ENCODE measurements at places on chromosomes 3 and 15. TPM values are rescaled to one million over a fixed set of nuclear protein-coding genes. Genes with fewer than 3 reads are reported as not detected.

DNA sequence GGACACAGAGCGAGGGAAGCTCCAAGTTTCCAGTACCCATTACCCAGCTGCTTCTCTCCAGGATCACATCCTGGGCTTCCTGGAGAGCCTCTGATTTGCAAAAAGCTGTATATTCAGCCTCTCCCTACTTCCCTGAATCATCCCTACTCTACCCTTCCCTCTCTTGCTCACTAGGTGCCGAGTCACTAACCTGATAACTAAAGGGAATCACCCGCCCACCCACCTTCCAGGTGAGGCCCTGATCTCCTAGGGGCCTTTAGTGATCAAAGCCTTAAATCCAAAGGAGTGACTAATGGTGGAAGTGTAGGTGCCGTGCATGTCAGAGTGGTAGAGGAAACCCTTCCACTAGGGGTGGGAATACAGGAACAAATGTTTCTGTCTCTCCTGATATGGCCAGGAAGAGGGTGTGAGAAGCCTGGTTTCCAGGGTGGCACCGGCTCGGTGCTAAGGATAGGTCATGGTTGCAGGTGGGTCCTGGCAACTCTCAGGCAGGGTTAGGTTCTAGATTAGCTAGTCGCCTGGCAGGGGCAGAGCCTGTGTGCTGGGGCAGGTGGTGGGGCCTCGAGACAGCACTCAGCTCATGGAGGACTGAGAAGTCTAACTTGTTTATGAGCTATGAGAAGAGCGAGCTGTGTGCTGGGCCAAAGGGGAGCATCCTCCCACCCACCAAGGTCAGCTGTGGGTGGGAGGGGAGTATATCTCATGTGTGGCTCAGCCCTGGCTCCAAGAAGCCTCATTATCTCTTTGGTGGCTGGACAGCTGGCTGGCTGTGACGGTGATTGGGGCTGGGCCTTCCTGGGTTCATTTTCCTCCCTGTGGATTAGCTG, 10.1 kb downstream of the SEMA7A start:
- DNase-seq = no peak
- H3K36me3 ChIP-seq = no peaks in the 10 kb centered on the region
- no peak overlapping the region for H3K4me3 ChIP-seq
- H3K27ac ChIP-seq = no peak overlapping the region
- H3K4me1 ChIP-seq = no peaks in the 10 kb centered on the region

DNA sequence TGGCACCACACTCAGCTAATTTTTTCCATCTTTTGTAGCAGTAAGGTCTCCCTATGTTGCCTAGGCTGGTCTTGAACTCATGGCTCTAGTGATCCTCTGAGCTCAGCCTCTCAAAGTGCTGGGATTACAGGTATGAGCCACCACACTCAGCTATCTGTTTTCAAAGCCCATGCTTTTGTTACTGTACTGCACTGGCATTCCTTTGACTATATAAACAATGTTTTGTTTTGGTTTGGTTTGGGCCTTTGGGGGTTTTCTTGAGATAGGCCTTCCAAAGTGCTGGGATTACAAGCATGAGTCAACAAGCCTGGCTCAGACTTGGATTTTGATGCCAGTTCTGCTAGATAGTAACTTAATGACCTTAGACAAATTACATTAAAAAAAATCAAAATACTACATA, 89.7 kb upstream of the GK5 start:
- H3K27me3 ChIP-seq = no peaks in the 10 kb centered on the region
- no peaks in the 10 kb centered on the region for H3K4me1 ChIP-seq
- DNase-seq = no peak

DNA sequence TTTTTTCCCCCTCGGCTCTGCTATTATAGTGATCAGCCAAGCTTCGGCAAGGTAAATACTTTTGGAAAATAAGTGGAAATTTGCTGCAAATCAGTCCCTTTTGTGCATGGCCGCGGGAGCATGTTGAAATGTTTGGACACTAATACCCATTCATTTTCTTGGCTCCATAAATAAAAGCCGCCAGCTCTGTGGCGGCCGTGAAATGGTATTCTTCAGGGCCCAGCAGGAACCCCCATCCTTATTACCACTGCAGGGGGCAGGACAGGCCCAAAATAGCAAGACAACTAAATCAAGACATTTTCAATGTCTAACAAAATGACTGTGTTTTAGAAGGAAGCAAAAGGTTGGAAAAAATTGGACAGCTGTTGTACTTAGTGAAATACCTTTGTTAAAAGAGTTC, 362.3 kb downstream of the NR2F2 start:
- H3K4me1 ChIP-seq = no peaks in the 10 kb centered on the region
- no peak overlapping the region for H3K4me3 ChIP-seq

Gene IL17RD
- polyA plus RNA-seq = 0.45 TPM

DNA sequence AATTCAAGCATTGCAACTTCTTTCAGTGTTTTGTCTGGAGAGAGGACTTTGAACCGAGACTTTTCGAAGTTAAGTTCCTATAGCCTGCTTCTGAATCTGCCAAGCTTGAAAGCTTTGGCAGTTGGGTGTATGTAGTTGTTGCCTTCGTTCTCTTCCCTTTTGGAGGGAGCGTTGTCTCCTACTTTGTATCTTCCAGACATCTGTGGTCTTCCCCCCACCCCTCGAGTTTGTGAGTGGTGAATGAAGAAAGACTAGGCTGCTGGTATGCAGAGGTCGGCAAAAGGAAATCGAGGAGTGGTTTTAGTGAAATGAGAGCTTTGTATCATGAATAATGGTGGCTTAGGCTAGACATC, 1.3 kb downstream of the CTNNB1 start:
- no peaks in the 10 kb centered on the region for H3K36me3 ChIP-seq
- DNase-seq = peak; percentile 65
- H3K27me3 ChIP-seq = no peaks in the 10 kb centered on the region
- H3K4me1 ChIP-seq = peaks cover 31% of the 10 kb centered on the region

DNA sequence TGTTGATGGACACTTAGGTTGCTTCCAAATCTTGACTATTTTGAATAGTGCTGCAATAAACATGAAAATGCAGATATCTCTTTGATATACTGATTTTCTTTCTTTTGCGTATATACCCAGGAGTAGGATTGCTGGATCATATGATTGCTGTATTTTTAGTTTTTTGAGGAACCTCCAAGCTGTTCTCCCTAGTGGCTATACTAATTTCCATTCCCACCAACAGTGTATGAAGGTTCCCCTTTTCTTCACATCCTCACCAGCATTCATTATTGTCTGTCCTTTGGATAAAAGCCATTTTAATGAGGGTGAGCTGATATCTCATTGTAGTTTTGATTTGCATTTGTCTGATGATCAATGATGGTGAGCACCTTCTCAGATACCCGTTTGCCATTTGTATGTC, 12.5 kb downstream of the PATL2 start:
- H3K4me3 ChIP-seq = no peak overlapping the region
- H3K36me3 ChIP-seq = no peaks in the 10 kb centered on the region
- no peak for DNase-seq
- no peaks in the 10 kb centered on the region for H3K4me1 ChIP-seq
- H3K27me3 ChIP-seq = no peaks in the 10 kb centered on the region
- no peak overlapping the region for H3K27ac ChIP-seq

DNA sequence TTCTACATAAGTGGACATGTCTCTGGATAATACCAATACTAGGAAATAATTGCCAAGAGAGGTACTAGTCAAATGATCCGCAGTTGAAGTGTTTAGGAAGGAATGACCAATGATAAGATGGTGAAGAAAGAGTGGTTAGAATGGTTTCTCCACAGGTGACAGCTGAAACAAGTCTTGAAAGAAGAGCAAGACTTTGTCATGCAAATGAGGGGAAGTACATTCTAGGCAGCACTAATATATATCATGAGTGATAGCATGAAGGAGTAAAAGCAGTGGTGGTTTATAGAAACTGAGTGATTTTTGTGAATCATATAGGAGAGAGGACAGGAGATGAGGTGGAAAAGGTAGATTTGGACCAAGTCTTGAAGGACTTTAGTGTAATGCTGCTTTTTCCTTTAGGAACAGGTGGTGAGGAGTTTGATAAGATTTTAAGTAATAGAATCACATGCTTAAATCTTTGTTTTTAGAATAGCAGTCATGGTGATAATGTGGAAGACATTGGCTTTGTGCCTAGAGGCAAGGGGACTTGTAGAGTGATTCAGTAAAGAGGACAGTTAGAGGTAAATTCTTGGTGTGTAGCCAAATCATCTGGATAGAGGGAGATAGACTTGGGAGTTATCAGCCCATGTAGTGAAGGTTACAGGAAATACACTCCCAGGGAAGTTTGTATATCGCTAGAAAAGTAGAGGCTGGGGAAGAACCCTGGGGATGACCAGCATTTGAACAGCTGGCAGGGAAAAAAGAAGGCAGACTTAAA, 31.9 kb downstream of the SLMAP start:
- no peak overlapping the region for H3K27ac ChIP-seq
- no peak for DNase-seq
- H3K27me3 ChIP-seq = no peaks in the 10 kb centered on the region
- H3K4me3 ChIP-seq = no peak overlapping the region
- H3K36me3 ChIP-seq = no peaks in the 10 kb centered on the region

Gene XYLB
- polyA plus RNA-seq = 1.4 TPM

- no peaks in the 10 kb centered on the region for H3K36me3 ChIP-seq
- DNase-seq = no peak
- H3K4me1 ChIP-seq = no peaks in the 10 kb centered on the region
- H3K27me3 ChIP-seq = no peaks in the 10 kb centered on the region
- no peak overlapping the region for H3K27ac ChIP-seq
Measured at GRCh38 chr3:193343726-193344222, 34.8 kb downstream of the ATP13A5 start.

- H3K36me3 ChIP-seq = no peaks in the 10 kb centered on the region
- H3K27ac ChIP-seq = no peak overlapping the region
- DNase-seq = no peak
- no peaks in the 10 kb centered on the region for H3K4me1 ChIP-seq
- H3K27me3 ChIP-seq = no peaks in the 10 kb centered on the region
Measured at GRCh38 chr3:7205962-7206361, 345.0 kb downstream of the GRM7 start.

GRCh38 chr3:14473411-14473891, 66.7 kb downstream of the GRIP2 start:
- no peak overlapping the region for H3K27ac ChIP-seq
- no peak overlapping the region for H3K4me3 ChIP-seq
- peaks cover 5% of the 10 kb centered on the region for H3K4me1 ChIP-seq
- H3K36me3 ChIP-seq = peaks cover 98% of the 10 kb centered on the region

DNA sequence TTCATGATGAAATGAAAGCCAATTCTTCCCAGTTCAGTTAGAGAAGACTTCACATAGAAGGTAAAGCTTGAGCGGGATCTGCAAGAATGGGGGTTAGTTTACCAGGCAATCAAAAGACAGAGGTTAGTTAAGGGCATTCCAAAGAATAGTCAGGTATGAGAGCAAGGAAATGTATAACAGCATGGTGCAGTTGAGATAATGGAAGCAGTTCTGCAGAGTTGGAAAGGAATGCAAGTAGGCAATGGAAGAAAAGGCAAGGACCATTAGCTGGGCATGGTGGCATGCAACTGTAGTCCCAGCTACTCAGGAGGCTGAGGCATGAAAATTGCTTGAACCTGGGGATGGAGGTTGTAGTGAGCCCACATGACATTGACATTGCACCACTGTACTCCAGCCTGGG, 55.0 kb downstream of the LSAMP start:
- no peak overlapping the region for H3K27ac ChIP-seq
- no peaks in the 10 kb centered on the region for H3K4me1 ChIP-seq

Measured in stomach (tissue), 19 donors.